ENCODE measurements at places on chromosomes 12 and 14. TPM values are rescaled to one million over a fixed set of nuclear protein-coding genes. Genes with fewer than 3 reads are reported as not detected.

CPNE8 gene
- total RNA-seq = 26.6 TPM

ACSS3 gene
- 41.2 TPM for total RNA-seq

AKAP5 gene
- total RNA-seq = 0.36 TPM

CCDC198 gene
- total RNA-seq = not detected

INHBC gene
- not detected for total RNA-seq

JPH4 gene
- 0.85 TPM for total RNA-seq

POU6F1 gene
- total RNA-seq = 40.7 TPM

All from sciatic nerve (tissue), 2 donors.